ENCODE measurements at places on chromosomes 13 and 19.

DNA sequence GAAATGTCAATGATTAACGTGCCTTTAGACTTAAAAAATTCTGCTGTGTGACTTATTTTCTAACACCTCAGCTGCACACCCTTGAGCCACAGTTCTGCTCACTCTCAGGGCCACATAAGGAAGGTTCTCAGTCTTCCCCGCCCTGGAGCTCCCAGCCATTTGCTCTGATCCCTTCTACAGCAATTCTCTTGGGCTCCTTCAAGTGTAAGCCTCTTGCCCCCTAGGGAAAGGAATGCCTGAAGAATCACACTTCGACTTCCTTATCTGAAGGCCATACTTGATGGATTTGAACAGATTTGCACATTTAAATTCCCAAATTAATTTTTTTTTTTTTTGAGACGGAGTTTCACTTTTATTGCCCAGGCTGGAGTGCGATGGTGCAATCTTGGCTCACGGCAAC, 44.2 kb downstream of the RASA3 start:
- DNase-seq: no peak

GRCh38 chr13:50989476-50989875, 79.9 kb downstream of the RNASEH2B start:
- DNase-seq: peak; percentile 62

DNA sequence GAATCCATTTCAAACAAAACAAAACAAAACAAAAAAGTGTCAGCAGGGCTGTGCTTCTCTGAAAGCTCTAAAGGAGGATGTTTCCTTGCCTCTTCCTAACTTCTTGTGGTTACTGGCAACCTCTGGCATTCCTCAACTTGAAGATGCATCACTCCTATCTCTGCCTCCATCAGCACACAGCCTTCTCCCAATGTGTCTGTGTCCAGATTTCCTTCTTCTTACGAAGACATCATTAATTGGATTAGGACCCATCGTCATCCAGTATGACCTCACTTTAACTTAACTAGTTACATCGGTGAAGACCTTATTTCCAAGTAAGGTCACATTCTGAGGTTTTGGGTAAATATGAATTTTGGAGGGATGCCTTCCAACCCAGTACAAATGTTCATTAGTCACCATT, 33.8 kb upstream of the GTF2F2 start:
- no peak for DNase-seq

DNA sequence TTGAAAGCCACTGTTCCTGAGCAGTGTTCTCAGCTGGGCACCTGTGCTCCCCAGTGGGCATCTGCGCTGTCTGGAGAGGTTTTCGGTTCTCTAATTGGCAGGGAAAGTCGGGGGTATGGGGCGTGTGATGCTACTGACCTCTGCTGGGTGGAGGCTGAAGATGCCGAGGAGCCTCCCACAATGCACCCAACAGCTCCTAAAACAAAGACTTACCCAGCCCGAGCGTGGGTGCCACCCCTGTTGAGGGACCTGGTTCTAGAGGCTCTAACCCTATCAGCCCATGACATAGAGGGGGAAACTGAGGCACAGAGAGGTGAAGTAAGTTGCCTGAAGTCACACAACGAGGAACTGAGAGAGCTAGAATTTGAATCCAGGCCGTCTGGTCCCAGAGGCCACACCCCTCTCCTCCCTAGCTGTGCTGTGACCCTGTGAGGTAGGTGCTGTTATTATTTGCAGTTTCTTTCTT, 2.3 kb downstream of the SPACA4 start:
- DNase-seq: peak; percentile 76

- DNase-seq: no peak
Observed at GRCh38 chr19:23776507-23777205, 18.0 kb upstream of the ZNF681 start.

DNA sequence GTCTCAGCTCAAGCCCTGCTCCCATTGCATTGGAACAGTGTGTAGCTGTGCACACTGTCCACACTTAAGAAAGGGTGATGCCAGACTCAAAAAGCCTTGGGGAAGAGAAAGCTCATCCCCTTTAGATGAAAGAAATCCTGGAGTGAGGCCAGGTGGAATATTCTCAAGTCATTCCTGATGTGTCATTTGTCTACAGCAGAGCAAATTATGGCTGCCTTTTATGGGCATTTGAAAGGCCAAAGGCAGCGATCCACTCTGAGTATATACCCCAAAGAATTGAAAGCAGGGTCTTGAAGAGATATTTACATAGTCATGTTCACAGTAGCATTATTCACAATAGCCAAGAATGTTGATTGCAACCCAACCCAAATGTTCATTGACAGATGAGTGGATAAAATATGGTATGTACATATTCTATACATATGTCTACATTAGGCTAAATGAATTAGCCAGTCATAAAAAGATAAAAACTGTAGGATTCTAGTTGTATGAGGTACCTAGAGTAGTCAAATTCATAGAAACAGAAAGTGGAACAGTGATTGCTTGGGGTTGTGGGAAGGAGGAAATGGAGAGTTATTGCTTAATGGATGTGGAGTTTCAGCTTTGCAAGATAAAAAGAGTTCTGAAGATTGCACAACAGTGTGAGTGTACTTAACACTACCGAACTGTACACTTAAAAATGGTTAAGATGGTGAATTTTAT, 214.9 kb downstream of the KCNRG start:
- no peak for DNase-seq

- no peak for DNase-seq
Observed at GRCh38 chr19:29842471-29843179, 30.8 kb downstream of the CCNE1 start.

- no peak for DNase-seq
Observed at GRCh38 chr13:45297456-45298205, 43.4 kb downstream of the TPT1 start.

GRCh38 chr13:98467263-98467985, 109.5 kb downstream of the STK24 start:
- no peak for DNase-seq

- no peak for DNase-seq
Observed at GRCh38 chr19:31254180-31254551, 95.1 kb downstream of the TSHZ3 start.

DNA sequence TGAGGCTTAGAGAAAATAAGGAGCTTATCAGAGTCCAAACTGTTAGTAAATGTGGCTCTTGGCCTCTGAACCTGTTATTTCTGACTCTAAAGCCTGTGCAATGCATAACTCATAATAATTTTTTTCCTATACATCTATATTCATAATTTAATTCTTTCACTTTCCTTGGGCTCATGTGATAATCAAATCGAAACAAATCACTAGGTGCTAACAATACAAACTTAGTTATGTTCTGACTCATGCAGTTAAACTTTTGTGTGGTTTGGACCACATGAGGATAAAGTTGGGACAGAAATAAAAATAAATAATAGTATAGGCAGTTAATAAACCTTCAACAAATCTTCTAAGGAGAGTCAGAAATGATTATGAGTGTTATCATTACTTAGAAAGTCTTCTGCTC, 1629.0 kb downstream of the OLFM4 start:
- DNase-seq: no peak

GRCh38 chr19:55640577-55641425, at the start of gene ZNF580:
ZNF580 (plus strand) TSS chr19:55641002; CDS start chr19:55642509, 1,507 bp downstream.
- peak; percentile 84 for DNase-seq

DNA sequence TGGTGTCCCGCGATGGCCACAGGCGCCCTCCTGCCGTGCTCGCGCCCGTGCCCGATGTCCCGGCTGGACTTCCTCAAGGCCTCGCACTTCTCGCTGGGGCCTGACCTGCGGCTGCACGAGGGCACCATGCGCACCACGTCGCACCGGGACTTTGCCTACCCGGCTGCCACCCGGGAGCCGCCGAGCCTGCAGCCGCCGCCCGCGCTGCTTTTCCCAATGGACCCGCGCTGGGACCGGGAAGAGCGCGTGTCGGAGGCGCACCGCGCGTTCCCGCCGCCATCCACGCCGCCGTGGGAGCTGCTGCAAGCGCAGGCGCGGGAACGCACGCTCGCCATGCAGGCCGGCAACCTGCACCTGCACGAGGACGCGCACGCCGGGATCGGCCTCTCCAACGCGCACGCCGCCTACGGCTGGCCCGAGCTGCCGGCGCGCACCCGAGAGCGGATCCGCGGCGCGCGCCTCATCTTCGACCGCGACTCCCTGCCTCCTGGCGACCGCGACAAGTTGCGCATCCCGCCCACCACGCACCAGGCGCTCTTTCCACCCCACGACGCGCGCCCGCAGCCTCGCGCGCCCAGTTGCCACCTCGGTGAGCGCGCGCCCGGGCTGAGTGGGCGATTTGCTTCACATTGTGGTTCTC, 12.1 kb upstream of the PEX11G start:
- DNase-seq: peak; percentile 91

- DNase-seq: peak; percentile 37
Observed at GRCh38 chr19:10086591-10087192, 575 bp downstream of the SHFL start.

GRCh38 chr19:2171349-2172145, 7.8 kb downstream of the DOT1L start:
- peak; percentile 52 for DNase-seq

DNA sequence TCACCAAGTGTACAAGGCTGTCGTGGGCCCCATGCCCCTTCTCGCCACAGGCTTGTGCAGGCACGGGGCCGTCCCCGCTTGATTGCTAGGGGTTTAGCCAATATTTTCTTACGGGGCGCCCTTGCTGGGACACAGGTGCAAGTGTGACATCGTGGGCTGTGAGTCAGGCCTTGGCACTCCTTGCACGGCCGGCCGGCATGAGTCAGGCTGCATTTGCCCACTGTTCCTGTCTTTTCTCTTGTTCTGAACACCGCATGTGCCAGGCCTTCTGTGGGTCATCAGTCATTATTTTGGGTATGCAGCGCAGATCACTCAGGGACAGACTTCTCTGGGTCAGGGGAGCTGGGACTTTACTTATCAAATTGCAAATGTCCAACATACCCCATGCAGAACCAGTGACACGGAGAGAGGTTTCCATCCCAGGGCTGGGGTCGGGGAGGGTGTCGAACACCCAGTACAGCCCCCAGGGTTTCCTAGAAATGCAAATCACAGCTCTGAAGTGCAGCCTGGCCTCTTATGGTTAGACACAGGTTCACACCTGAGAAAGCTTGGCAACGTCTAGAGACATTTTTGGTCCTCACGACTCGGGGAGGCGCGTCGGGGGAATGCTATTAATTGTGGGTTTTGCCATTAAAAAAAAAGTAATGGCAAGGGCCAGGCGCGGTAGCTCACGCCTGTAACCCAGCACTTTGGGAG, 22.5 kb upstream of the KLF2 start:
- DNase-seq: no peak

DNA sequence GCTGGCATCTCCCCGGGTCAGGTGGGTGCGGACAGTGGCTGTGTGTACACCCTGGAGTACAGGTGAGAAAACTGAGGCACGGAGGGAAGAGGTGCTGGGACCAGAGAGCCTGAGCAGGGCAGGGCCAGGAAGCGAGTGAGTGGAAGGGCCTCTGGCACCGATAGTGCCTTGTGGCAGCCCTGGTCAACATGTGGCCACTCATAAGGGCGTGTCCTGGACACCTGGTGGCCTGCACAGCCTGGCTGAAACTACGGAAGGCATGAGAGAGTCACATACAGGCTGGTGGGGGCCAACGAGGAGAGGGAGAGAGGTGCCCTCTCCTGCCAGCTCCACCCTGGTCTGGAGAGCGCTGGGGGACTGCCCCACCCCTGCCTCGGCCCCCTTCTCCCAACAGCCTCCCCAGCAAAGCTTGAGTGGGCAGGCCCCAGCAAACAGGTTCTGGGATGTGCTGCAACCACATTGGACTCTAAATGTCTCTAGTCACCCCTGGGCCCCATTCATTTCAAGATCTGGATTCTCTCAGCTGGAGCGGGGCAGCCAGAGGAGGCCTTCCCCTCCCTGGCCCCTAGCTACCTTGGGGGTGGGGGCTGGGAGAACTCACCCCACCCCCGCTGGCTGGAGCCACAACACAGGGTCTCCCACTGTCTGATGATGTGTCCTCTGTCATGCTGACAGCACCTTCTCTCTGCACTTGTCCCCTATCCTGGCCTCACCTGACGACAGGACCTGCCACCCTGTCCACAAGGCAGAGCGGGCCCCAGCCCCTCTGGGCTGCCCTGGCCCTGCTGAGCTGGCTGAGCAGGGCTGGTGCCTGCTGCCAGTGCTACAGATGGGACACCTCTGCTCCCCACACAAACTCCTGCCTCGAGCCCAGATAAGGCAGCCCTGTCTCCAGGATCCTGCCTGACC, 5.8 kb downstream of the CBARP start:
- no peak for DNase-seq

GRCh38 chr19:14530506-14530905, 1.1 kb downstream of the TECR start:
- no peak for DNase-seq

GRCh38 chr13:34256236-34256635, 438.3 kb downstream of the RFC3 start:
- no peak for DNase-seq

- no peak for DNase-seq
Observed at GRCh38 chr19:10018786-10019185, 5.5 kb downstream of the RDH8 start.

DNA sequence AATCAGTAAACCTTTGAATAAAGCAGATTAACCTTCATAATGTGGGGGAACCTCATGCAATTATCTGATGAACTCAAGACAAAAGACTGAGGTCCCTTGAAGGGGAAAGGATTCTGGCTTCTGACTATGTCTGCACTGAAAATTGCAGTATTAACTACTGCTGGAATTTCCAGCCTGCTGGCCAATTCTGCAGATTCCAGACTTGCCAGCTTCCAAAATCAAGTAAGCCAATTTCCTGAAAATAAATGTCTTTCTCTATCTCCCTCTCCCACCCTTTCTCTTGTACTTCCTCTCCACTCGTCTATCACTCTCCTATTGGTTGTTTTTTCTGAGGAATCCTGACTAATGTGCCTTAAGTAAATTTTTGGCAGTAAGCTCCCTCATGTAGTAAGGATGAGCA, 1479.9 kb upstream of the PRR20A start:
- DNase-seq: no peak

GRCh38 chr19:23286477-23286876, 36.3 kb upstream of the ZNF724 start:
- DNase-seq: peak; percentile 24

GRCh38 chr19:6092329-6093286, 17.7 kb downstream of the RFX2 start:
- DNase-seq: peak; percentile 72

DNA sequence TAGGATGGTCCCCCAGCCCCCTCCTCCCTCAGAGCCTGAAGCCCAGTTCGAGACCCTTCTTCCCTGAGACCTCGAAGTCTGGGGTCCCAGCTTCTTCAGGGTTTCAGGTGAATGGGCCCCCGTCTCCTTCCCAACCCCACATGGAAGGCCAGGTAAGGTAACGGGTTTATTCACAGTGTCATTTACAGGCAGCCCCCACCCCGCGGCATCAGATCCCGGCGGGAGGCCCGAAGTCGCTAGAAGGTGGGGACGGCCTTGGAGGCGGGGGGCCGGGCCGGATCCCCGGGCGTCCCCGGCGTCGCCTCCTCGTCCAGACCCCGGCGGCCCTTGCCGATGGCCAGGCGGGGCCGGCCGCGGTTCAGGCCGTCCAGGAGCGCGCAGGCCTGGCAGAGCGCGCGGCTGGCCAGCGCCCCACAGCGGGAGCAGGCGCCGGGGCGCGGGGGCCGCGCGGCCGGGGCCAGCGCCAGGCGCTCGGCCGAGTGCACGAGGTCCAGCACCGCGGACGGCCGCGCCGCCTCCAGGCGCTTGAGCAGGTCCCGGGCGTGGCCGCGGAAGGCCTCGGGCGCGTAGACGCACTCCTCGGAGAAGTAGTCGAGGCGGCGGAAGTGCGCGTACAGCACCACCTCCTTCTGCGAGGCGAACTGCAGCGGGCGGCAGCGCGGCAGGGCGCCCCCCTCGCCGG, 9.7 kb downstream of the CTU1 start:
- peak; percentile 59 for DNase-seq
